ENCODE measurements at places on chromosomes 12 and 14.

DNA sequence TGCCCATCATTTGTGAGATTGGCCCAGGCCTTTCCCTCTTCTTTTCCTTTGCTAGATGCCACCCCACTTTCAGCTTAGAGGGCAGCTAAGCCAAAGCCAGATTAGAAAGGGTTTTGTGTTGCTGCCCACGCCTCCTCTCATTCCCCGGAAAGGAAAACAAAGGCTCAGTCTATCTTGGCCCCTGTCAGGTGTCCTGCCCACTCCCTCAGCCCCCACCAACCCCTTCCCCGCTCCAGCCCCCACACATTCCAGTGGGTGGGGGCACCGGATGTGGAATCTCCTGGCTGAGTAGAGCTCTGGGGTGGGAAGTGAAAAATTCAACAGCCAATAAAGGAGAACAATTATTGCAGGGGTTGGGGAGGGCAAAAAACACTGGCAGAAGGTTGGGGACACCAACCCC lies 2.2 kb downstream of the BLOC1S1 start:
- no peak for DNase-seq

DNA sequence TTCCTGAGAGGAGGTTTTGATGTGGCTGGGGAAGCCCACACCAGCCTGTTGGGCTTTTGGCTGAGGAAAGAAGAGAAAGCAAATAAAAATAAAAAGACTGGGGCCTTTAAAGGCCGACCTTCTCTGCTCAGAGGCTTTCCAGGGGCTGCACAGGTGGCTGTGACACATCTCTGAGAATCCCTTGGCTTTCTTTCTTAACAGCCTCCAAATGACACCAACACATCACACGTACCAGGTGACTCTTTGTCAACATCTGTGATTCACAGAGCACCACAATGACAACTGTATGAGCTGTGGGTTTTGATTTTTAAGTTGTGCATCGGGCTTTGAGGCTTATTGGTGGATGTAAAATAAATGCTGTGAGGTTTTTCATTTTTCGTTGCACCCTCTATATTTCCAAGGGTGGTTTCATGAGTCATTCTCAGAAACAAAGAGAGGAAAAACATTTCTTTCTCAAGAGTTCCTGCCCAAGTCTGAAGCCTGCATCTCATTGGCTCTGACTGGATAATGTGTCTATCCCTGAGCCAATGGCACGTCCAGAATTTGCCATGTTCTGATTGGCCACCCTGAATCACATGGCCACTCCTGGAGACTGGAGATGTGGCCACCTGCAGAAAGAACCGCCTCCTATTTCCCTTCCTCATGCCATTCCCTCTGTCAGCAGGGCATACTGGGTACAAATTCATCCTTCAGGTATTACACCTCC lies 349.0 kb downstream of the GLT1D1 start:
- no peak for DNase-seq

DNA sequence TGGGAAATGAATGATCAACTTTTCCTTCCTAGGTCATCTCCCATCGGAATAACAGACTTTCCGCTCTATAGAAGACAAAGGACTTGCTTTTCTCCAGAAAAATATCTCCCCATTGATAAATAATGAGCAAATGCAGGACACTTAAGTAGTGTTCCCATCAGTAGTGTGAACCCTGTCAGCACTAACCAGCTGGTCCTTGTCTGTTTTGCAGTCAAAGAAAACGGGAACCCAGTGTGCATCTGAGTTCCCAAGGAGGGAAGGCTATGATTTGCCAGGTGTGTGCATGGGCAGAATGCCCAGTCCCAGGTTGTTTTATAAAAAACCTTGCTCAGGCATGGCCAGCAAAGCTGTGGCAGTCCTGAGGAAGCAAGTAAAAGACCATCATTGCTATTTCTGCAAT lies 256.5 kb upstream of the HMGA2 start:
- DNase-seq, result no peak

DNA sequence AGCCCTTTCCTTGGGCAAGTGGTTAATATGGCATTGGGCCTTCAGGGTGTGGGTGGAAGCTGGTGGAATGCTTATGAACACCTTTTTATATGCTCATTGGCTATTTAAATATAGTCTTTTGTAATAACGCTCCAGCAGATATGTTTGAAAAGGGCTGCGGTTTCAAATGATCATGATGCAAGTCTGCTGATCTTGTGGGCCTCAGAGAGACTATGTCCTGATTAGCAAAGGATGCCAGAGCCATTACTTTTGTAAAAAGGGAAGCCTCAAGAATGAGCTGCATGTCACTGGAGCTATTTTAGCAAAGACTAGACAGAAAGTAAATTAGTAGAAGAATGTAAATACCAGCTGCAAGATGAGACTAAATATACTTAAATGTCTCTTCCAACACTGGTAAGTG lies 200.5 kb downstream of the GXYLT1 start:
- DNase-seq, result no peak

- no peak for DNase-seq
Measured at GRCh38 chr14:35682802-35683201, 126.3 kb downstream of the RALGAPA1 start.

- no peak for DNase-seq
Measured at GRCh38 chr14:94601884-94602391, 10.3 kb upstream of the SERPINA3 start.

Measured in stimulated activated CD8-positive, alpha-beta memory T cell treated with anti-CD3 and anti-CD28 coated beads, Interleukin-15, amount 100 ng/mL, for 4 hours (primary cell).